ENCODE measurements at places on chromosomes 7 and 10.

- no peak for DNase-seq
Measured at GRCh38 chr10:21022821-21023220, 125.7 kb upstream of the NEBL start.

DNA sequence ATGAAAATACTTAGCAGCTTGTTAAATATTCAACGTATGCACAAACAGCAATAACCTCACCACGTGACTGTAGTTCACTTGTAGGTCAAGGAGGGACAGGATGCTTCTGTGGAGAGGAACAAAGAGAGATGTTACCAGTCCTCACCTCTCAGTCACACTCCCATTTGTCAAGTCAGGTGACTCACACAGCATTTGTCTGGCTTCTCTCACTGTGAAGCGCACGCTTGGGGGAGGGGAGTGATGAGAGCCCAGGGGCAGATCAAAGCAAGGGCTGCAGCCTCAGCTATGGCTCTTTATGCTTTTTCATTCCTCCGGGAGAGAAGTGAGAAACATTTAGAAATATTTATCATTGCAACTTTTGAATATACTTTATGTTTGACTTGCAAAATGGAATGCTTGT lies 2.9 kb upstream of the RBM20 start:
- DNase-seq, result no peak

DNA sequence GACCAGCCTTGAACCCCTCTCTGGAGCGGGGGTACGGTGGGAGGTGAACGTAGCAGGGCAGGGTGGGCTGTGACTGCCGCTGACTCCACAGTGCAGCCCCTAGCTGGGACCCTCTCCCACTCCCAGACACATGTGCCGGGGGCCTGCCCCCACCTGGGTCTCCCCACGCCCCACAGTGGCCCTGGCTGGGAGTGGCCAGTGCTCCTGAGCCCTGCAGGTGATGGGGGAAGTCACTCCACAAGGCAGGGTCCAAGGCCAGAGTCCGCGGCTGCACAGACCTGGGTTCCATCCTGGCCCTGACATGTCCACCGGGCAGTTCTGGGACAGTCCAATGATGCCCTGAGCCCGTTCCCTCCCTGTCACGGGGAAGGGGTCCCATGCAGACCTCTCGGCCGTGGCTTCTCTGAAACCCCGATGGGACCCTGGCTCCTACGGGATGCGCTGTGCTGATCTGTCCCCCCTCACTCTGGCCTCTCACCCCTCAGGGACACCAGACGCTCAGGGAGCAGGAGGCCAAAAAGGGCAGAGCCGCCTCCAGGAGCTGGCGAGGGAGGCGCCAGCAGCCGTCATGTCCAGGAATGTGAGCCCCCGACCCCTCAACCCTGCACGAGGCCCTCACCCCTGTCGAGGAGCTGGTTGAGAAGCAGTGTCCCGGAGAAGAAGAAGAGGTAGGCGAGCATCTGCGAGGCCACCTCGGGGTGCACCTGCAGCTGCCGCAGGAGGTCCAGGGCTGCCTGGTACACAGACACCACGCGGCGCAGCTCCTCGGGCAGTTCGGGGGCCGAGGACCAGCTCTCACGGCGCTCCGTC lies 40.4 kb downstream of the AP5Z1 start:
- DNase-seq, result no peak

DNA sequence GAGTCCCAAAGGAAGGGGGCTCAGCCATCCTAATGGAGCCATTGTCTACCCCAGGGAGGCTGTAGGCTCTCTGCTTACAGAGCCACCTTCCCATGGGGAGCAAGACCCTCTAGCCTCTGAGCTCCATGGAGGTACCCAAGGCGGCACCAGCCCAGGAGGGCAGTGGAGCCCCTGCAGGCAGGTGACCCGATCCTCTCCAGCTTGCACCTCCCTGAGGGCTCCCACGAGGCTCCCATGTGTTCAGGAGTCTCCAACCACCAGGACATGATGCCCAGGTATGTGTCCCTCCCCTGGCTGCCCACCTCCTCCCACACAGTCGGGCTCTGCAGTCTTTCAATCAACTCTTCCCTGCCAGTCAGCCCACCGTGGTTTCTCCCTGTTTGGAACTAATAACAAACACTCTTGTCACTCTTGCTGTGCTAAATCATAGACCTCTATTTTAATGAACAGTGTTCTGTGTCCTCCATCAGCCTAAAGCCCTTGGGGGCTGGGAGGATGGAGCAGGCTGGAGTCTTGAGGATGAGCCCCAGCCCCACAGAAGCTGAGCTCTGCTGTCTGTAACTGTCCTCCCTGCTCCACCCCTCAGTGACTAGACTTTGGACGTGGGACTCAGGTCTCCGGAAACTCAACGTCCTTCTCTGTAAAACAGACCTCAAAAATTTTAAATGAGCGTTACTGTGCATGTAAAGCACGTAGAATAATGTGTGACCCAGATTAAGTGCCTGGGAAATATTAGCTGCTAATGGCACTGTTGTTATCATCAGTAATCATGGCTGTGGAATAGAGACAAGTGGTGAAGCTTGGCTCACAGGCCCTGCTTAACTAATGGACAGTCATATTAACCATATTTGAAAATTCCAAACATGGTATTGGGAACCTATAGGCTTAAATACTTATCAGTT lies 298.9 kb downstream of the WDR37 start:
- no peak for DNase-seq

DNA sequence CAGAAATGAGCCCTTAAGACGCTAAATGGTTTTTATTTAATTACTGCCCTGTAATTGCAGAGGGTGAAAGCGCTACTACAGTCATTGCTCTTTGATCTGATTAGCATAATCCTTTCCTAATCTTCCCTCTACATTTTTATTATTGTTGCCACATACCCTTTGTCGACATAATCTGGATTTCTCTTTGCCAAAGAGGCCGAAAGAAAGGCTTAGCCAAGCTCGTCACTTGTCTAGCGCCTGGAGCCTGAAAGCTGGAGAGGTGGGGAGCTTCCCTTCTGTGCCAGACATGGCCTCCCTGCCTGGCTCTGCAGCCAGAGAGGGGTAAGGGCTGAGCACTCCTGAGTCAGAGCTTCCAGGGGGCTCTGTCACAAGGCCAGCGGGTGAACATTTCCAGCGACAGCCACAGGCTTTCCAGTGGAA lies 145.9 kb downstream of the PRKAG2 start:
- no peak for DNase-seq

DNA sequence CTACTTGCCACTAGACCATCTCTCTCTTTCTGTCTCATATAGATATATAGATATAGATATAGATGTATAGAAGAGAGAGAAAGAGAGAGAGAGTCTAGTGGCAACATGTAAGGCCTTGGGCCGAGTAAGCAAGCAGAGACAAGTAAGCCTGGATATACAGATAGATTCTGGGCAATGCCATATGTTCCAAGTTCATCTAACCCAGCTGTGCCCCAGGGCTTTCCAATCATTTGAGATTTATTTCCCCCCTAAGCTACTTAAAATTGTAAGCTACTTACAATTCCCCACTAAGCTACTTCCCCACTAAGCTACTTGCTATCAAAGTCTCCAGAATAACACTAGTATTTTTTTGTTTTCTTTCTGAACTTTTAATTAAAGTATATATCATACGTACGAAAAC lies 1094.1 kb downstream of the DNAJB9 start:
- no peak for DNase-seq

GRCh38 chr10:124239134-124239533 lies 145.7 kb upstream of the CHST15 start:
- no peak for DNase-seq

DNA sequence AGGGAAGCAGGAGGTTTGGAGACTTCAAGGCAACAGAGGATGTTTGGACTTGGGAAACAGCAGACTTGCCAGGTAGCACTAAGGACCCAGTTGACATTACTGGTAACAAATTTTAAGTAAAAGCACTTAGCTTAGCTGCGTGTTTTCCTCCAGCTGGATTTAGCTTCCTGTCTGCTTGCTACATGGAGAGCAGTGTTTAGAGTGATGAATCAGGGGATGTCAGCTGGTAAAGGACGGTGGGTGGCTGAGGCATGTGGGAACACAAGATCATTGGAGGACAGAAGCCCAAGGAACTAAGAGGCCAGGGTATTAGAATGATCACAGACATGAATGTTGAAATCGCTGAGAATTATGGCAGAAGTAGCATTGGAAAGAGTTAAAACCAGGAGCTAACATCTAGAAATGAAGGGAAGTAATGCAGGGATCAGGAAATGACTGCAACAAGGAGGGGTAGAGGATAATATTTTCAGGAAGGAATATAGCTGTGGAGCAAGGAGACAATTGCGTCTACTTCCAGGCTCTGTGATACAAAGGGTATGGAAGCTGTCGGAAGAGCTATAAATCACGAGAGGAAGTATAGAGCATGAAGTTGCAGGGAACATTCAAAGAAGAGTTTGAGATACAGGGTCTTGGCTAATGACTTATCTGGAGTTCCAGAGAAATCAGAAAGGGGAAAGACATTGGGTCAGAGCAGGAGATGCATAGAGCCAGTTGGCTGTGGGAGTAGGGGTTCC lies 34.4 kb downstream of the CALD1 start:
- no peak for DNase-seq

GRCh38 chr7:42972699-42973500 lies 40.7 kb downstream of the MRPL32 start:
- DNase-seq, result no peak

DNA sequence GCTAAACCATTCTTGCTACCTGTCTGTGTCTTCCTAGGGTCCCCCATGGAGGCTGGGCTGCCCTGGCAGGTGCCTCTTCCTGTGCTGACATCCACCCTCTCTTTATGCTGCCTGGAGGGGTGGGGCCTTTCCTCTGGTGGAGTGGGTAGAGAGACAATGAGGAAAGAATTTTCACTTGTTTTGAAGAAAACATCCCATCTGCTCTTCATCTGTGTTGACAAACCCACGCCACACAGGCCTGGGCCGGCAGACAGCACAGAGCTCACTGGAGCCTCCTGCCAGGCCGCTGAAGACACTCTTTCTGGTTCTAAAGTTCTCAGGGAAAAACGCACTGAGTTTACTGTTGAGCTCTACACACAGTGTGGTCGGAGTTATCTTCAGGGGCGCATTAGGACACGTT lies 328.2 kb downstream of the GLRX3 start:
- DNase-seq, result no peak

DNA sequence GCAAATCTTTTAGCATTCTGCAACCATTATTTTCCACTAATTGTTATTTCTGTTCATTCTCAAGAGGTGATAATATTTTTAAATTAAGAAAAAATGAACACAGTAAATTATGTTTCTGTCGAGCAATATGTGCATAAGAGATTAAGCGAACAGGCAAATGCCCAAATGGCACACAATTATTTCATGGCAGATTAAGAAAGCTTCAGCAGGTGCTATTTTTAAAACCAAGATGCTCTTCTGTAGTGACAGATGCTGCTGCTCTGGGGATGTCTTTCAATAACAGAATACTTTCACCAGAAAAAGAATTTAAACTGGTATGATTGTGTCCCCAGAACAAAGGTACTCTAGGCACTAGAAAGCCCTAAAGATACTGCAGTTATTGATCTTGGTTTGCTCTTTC lies 412.7 kb upstream of the SORCS1 start:
- no peak for DNase-seq

DNA sequence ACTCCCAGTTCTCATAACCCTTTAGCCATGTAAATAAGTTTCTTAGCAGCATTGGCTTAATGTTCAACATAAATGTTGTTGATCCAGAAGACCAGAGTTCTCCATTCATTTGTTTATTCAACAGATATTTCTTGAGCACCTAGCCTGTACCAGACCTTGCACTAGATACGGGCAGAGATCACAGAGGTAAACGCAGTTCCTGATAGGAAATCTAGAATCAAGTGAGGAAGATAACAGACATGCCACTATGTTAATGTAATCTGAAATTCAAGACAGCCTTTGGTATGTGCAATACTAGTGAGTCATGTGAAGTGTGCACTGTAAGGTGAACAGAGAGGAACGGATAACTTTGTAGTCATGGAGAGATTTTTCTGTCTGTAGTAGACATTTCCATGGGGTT lies 3.0 kb downstream of the BUB3 start:
- DNase-seq, result no peak

DNA sequence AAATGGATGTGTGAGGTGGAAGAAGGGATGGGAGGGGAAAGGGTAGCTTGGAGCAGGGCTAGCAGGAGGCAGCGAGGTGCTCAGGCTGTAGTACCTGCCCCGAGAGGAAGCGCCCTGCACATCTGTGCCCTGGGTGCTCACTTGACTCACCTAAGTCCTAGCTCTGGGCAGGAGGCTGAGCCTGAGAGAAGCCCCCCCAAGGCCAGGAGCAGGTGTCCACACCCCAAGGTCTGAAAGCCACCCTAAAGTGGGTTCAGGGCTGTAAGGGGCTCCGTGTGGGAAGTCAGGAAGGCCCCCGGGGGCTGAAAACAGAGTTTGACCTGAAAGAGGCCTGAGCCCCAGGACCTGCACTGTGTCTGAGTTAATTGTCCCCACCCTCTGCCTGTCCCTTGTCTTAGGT lies 95.8 kb upstream of the PODXL start:
- no peak for DNase-seq

- peak; percentile 29 for DNase-seq
Measured at GRCh38 chr10:119205894-119206602, 1.3 kb upstream of the GRK5 start.

DNA sequence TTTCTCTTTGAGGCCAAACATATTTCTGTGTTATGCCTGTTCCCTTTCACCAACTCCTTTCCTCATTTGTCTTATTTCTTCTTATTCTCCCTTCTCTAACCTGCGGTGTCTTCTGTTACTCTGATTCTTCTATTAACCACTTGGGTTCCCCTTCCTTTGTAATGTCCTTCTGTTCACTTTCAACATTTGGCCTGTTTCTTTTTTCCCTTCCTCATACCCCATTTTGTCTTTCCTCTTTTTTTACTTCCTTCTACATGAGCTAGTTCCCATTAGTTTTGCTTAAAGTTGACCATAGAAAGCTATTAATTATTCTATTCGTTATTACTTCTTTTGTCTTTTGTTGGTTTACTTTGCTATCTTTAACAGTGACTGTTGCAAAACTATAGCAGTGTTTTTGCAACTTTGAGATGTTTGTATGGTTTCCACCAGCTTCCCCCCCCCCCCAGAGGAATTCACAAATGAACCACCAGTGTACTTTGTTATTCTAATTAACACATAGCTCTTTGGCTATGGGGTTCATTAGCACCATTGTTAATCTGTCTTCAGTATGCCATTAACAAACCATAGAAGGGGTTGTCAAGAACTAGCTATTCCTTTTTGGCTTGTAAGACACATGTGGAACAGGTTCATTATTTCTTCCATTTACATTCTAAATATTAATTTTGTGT lies 2.9 kb downstream of the LRGUK start:
- DNase-seq, result no peak

Measured in globus pallidus (tissue), 1 donor.